Spleen (tissue), 13 donors: ENCODE measurements at places on chromosomes 2 and 18. TPM values are rescaled to one million over a fixed set of nuclear protein-coding genes. Genes with fewer than 3 reads are reported as not detected.

The EML6 gene
- 5.5 TPM for polyA plus RNA-seq

The CD207 gene
- 0.11 TPM for polyA plus RNA-seq

The CSRNP3 gene
- 0.30 TPM for polyA plus RNA-seq

The POMC gene
- polyA plus RNA-seq, result 9.8 TPM

The ACVR1C gene
- 0.09 TPM for polyA plus RNA-seq

The ABHD1 gene
- 0.80 TPM for polyA plus RNA-seq

The NOSTRIN gene
- polyA plus RNA-seq, result 10.2 TPM

The ANKRD30BL gene
- 0.18 TPM for polyA plus RNA-seq

The DNER gene
- polyA plus RNA-seq, result 0.03 TPM

The ZNF892 gene
- polyA plus RNA-seq, result 0.77 TPM

The PID1 gene
- 5.2 TPM for polyA plus RNA-seq

The AQP12A gene
- polyA plus RNA-seq, result 1.8 TPM

The NT5C1B gene
- polyA plus RNA-seq, result not detected

The IL37 gene
- polyA plus RNA-seq, result not detected

The DHRS9 gene
- polyA plus RNA-seq, result 2.3 TPM

The CCT7 gene
- 152 TPM for polyA plus RNA-seq

The ABCG5 gene
- 0.05 TPM for polyA plus RNA-seq

The GRB14 gene
- 0.44 TPM for polyA plus RNA-seq

The GCKR gene
- 0.59 TPM for polyA plus RNA-seq

The CD226 gene
- polyA plus RNA-seq, result 0.91 TPM

The STAM2 gene
- polyA plus RNA-seq, result 6.7 TPM

The TOGARAM2 gene
- 3.0 TPM for polyA plus RNA-seq

The CRYBA2 gene
- not detected for polyA plus RNA-seq
